ENCODE measurements at places on chromosomes 11 and 22. TPM values are rescaled to one million over a fixed set of nuclear protein-coding genes. Genes with fewer than 3 reads are reported as not detected.
A peak's percentile ranks its signal among the peaks of the same experiment; 100 is the strongest.

DNA sequence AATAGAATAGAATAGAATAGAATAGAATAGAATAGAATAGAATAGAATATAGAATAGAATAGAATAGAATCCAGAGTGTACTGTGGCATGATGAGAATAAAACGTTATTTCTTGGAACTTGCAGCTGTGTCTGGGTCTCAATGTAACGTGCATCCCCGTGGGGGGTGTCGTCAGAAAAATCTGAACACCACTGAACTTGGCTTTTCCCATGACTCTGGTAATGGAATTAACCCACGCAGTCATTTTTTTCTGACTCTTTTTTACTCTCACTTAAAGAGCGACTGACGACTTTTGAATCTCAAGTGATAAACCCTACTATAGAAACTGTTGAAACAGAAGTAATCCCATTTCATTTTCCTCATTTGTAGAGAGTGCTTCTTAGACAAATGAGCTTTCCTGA is 92.4 kb upstream of the BID start:
- H3K4me3 ChIP-seq = no peak overlapping the region
- DNase-seq = no peak
- H3K36me3 ChIP-seq = peaks cover 36% of the 10 kb centered on the region
- no peak overlapping the region for H3K27ac ChIP-seq
- H3K4me1 ChIP-seq = no peaks in the 10 kb centered on the region

Gene MYEOV
- total RNA-seq = not detected

GRCh38 chr11:7688238-7688826 is 15.0 kb upstream of the CYB5R2 start:
- H3K36me3 ChIP-seq = peaks cover 47% of the 10 kb centered on the region
- no peak overlapping the region for H3K4me3 ChIP-seq
- H3K27me3 ChIP-seq = no peaks in the 10 kb centered on the region
- no peak for DNase-seq

Gene MMP8
- total RNA-seq = not detected

Gene LYVE1
- not detected for total RNA-seq

DNA sequence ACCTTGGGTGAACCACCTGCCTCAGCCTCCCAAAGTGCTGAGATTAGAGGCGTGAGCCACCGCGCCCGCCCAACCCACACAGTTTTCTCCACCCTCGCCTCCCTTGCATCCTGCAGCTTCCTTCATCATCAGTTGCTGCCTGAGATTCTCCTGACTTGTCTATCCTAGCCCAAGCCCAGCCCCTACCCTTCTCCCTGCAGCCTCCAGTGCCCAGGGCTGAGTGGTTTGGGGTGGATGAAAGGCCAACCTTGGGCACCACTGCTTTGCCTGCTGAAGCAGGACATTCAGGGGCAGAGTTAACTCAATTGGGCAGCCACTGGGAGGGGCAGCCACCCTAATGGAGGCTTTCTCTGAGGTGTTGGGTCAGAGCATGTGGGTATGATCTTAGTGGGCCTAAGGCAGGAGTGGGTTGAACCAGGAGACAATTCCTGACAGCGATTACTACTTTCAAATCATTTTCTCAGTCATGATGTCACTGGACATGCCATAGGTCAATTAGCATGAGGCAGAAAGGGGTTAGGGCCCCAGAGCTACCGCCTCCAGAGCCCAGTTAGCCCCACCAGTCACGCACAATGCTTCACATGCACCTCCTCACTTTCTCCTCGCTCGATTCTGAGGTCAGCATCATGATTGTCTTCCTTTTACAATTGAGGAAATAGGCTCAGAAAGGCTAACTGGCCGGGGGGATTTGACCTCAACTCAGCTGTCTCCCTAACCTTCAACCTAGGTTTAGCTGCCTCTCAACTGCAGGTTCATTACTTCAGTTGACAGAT is 1.0 kb upstream of the FKBP2 start:
- H3K4me3 ChIP-seq = peak overlapping the region; percentile 95
- H3K4me1 ChIP-seq = peaks cover 4% of the 10 kb centered on the region
- H3K27me3 ChIP-seq = no peaks in the 10 kb centered on the region
- peaks cover 28% of the 10 kb centered on the region for H3K36me3 ChIP-seq
- no peak for DNase-seq
- H3K27ac ChIP-seq = peak overlapping the region; percentile 74

Gene GLYAT
- total RNA-seq = not detected

- DNase-seq = peak; percentile 31
- H3K4me1 ChIP-seq = no peaks in the 10 kb centered on the region
- H3K4me3 ChIP-seq = no peak overlapping the region
- no peaks in the 10 kb centered on the region for H3K27me3 ChIP-seq
- H3K27ac ChIP-seq = no peak overlapping the region
These were observed 53.1 kb upstream of the SHISAL1 start for GRCh38 chr22:44365832-44366231.

DNA sequence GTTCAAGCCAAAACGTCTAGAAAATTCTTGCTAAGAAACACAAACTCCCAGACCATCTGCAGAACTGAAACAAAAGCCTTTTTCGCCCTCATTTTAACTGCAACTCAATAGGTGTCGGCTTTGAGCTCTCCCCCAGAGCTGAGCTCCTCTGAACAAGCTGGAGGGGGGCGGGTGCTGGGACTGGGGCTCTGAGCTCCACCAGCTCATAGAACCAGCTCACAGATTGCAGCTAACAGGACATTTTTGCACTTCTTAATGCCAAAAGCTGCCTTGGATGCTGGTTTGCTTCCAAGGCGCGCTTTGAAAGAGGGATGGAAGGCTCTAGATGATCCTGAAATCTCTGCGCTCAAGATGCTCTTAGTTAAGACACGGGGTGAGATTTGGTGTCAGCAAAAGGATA is 6.0 kb upstream of the YWHAH start:
- H3K36me3 ChIP-seq = no peaks in the 10 kb centered on the region
- no peaks in the 10 kb centered on the region for H3K4me1 ChIP-seq
- no peak for DNase-seq

DNA sequence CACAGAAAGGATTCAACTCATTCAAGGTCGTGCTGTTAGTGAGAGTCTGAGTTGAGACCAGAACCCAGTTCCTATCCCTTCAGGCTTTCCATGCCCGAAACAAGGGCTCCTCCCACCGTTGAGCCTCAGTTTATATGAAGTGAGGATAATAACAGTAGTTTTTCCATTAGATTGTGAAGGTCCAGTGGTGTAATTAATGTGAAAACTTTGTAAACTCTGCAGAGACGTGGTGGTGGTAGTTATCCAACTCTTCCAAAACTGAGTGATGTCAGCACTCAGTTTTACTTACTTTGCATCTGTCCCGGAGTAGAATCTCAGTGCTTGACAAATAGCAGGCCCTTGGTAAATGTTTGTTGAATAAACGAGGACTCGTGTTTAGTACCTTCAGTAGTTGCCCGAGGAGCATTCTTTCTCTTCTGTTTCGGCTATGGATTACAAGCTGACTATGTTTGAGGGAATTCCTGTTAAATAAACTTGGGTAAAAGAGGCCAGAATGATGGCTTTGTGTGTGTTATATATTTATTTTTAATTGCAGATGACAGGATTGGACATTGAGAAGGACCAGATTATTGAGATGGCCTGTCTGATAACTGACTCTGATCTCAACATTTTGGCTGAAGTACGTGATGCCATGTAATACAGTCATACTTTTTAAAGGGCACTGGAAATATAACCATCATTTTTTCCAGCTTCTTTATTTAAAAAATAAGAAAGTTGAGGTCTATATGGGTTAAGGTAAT is 1.0 kb downstream of the REXO2 start:
- no peak for DNase-seq

DNA sequence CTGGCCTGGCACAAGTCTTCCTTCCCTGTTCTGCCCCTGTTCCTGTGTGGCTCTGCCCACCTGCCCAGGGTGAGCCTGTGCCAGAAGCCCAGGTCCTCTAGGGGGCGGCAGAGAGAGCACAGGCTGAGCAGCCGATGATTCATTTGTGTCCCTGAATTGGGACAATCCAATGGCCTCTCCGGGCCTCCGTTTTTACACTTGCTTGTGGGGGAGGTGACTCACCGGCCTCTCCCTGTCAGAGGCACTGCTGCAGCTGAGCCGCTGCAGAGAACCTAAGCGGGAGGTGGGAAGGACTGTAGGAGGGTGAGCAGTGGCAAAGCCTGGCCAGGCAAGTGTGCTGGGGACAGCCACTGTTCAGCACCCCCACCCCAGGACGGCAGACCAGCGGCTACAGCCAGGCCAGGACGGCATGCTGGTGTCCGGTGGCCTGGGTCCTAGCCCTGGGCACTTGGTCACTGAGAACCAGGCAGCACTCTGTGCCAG is 65.2 kb upstream of the LMO1 start:
- H3K27me3 ChIP-seq = no peaks in the 10 kb centered on the region
- H3K27ac ChIP-seq = no peak overlapping the region
- DNase-seq = peak; percentile 98
- no peaks in the 10 kb centered on the region for H3K36me3 ChIP-seq

Gene ANO1
- total RNA-seq = 1.6 TPM

DNA sequence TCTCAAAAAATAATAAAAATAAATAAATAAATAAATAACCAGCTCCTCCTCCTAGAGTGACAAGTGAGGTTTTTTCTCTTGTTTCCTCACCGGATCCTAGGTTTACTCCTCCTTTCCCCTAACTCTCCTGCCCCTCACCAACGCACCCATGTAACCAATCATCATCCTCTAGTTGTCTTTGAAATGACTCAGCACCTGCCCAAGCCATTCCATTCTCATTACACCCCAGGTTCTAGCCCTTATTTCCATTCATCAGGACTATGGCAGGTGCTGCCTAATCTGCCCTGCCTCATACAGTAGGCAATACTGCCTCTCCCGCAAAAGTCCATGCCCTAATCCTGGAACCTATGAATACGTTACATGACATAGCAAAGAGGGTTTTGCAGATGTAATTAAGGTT is 60.4 kb downstream of the BUD13 start:
- no peaks in the 10 kb centered on the region for H3K27me3 ChIP-seq
- DNase-seq = no peak
- no peak overlapping the region for H3K4me3 ChIP-seq
- H3K4me1 ChIP-seq = no peaks in the 10 kb centered on the region
- H3K36me3 ChIP-seq = no peaks in the 10 kb centered on the region
- no peak overlapping the region for H3K27ac ChIP-seq

DNA sequence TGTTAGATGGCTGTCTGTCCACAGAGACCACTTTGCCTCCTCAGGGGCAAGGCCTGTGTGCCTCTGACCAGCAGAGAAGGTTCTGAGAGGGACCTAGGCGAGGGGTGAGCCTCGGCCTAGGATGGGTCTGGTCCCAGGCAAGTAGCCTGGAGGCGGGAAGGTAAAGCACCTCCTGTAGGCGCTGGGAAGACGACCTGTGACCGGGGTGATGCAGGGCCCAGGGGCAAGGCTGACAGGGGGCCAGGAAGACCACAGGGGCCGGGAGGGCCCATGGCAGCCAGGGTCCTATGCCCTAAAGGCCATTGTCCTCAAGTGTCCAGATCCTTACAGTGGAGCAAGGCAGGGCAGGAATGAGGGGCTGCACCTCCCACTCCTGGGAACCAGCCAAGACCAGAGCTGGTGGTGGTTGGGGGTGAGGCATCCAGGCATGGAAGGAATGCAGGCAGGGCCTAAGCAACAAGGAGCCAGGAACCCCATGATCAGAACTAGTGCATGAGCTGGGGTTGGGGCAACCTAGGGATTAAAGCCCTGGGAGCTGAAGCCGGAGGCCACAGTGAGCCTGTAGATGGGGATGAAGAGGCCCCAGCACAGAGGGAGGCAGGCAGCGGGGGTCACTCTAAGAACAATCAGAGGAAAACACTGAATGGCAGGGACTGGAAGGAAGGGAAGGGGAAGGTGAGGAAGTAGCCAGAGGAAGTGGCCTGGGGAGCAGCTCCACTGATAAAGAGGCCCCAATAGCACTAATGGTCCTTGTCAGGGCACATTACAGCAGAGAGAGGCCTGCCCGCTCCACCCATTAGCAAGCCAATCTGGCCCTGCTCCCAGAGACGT is 32.9 kb upstream of the KLHL35 start:
- H3K27ac ChIP-seq = no peak overlapping the region
- no peaks in the 10 kb centered on the region for H3K27me3 ChIP-seq
- H3K4me1 ChIP-seq = peaks cover 22% of the 10 kb centered on the region
- H3K36me3 ChIP-seq = no peaks in the 10 kb centered on the region
- DNase-seq = peak; percentile 71
- H3K4me3 ChIP-seq = no peak overlapping the region

GRCh38 chr11:110200241-110200640 is 96.2 kb downstream of the RDX start:
- no peaks in the 10 kb centered on the region for H3K27me3 ChIP-seq
- H3K27ac ChIP-seq = no peak overlapping the region
- H3K36me3 ChIP-seq = no peaks in the 10 kb centered on the region
- DNase-seq = peak; percentile 36
- H3K4me3 ChIP-seq = no peak overlapping the region

GRCh38 chr11:59355226-59355625 is 3.5 kb upstream of the OR5AN1 start:
- H3K4me3 ChIP-seq = no peak overlapping the region
- no peak overlapping the region for H3K27ac ChIP-seq
- no peaks in the 10 kb centered on the region for H3K4me1 ChIP-seq
- DNase-seq = no peak

Data from endodermal cell (in vitro differentiated cells).